T-cell (primary cell): ENCODE measurements at places on chromosomes 13 and 19. TPM values are rescaled to one million over a fixed set of nuclear protein-coding genes. Genes with fewer than 3 reads are reported as not detected.

DNA sequence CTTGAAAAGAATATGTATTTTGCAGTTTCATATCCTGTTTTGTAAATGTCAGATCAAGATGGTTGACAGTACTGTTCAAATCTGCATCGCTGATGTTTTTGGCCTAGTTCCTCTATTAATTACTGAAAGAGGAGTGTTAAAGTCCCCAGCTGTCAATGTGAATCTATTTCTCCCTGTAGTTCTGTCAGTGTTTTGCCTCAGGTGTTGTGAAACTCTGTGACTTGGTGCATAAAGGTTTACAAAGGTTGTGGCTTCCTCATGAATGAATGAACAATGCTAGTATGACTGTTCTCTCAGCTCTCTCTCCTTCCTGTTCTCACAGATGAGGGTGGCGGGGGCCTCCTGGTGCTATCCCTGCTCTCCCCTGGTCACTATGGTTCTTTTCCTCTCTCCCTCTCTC, 142.4 kb downstream of the MYCBP2 start:
- peaks cover 57% of the 10 kb centered on the region for H3K36me3 ChIP-seq
- no peak for DNase-seq
- H3K27ac ChIP-seq, result peak overlapping the region; percentile 10
- H3K4me1 ChIP-seq, result peaks cover 3% of the 10 kb centered on the region
- no peaks in the 10 kb centered on the region for H3K27me3 ChIP-seq

GRCh38 chr13:35343417-35343816, 133.1 kb downstream of the MAB21L1 start:
- H3K4me1 ChIP-seq, result no peaks in the 10 kb centered on the region
- no peaks in the 10 kb centered on the region for H3K36me3 ChIP-seq
- no peak for DNase-seq
- H3K27me3 ChIP-seq, result no peaks in the 10 kb centered on the region
- H3K4me3 ChIP-seq, result no peak overlapping the region

The SERPINE3 gene
- not detected for total RNA-seq

GRCh38 chr19:43555185-43555770, 20.0 kb downstream of the XRCC1 start:
- no peaks in the 10 kb centered on the region for H3K27me3 ChIP-seq
- no peak overlapping the region for H3K27ac ChIP-seq
- peak; percentile 83 for DNase-seq
- peaks cover 11% of the 10 kb centered on the region for H3K4me1 ChIP-seq
- no peak overlapping the region for H3K4me3 ChIP-seq

GRCh38 chr13:83732755-83733154, 149.5 kb downstream of the SLITRK1 start:
- DNase-seq, result no peak
- H3K27me3 ChIP-seq, result no peaks in the 10 kb centered on the region
- H3K4me1 ChIP-seq, result no peaks in the 10 kb centered on the region
- H3K36me3 ChIP-seq, result no peaks in the 10 kb centered on the region
- no peak overlapping the region for H3K27ac ChIP-seq
- no peak overlapping the region for H3K4me3 ChIP-seq

The FBN3 gene
- not detected for total RNA-seq

The CAPN12 gene
- 13.8 TPM for total RNA-seq

- H3K27me3 ChIP-seq, result no peaks in the 10 kb centered on the region
- no peak overlapping the region for H3K4me3 ChIP-seq
- DNase-seq, result no peak
- no peaks in the 10 kb centered on the region for H3K36me3 ChIP-seq
- H3K4me1 ChIP-seq, result no peaks in the 10 kb centered on the region
- H3K27ac ChIP-seq, result no peak overlapping the region
Measured at GRCh38 chr13:51687947-51688714, 103.9 kb downstream of the WDFY2 start.

DNA sequence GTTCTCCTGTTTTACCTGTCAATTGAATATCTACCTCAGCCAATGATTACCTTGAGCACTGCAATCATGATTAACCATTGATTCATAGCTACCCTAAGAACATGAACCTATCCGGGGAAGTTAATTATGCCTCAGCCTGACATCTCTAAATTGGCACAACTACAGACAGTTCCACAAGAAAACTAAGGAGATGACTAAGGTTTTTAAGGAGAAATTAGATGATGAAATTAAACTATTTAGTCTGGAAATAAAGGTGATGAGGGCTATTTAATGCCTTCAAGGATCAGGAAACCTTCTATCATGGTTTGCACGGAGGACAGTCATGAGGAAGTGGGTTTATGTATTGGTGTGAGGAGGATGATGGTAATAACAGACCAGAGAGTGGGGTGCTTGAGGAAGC, 203.4 kb downstream of the COL4A1 start:
- H3K36me3 ChIP-seq, result no peaks in the 10 kb centered on the region
- no peak overlapping the region for H3K4me3 ChIP-seq
- no peaks in the 10 kb centered on the region for H3K4me1 ChIP-seq
- H3K27ac ChIP-seq, result no peak overlapping the region
- DNase-seq, result no peak
- peaks cover 12% of the 10 kb centered on the region for H3K27me3 ChIP-seq

- H3K4me3 ChIP-seq, result peak overlapping the region; percentile 53
- H3K27ac ChIP-seq, result peak overlapping the region; percentile 55
- H3K36me3 ChIP-seq, result no peaks in the 10 kb centered on the region
- peaks cover 22% of the 10 kb centered on the region for H3K4me1 ChIP-seq
Measured at GRCh38 chr19:35509018-35509652, 4.3 kb downstream of the DMKN start.

The GCDH gene
- total RNA-seq, result 47.1 TPM

The CBLC gene
- total RNA-seq, result not detected
